Heart right ventricle (tissue), 16 donors: ENCODE measurements at places on chromosomes 5 and 9.

- no peak for DNase-seq
Observed at GRCh38 chr9:11182001-11182400, 569.2 kb upstream of the PTPRD start.

DNA sequence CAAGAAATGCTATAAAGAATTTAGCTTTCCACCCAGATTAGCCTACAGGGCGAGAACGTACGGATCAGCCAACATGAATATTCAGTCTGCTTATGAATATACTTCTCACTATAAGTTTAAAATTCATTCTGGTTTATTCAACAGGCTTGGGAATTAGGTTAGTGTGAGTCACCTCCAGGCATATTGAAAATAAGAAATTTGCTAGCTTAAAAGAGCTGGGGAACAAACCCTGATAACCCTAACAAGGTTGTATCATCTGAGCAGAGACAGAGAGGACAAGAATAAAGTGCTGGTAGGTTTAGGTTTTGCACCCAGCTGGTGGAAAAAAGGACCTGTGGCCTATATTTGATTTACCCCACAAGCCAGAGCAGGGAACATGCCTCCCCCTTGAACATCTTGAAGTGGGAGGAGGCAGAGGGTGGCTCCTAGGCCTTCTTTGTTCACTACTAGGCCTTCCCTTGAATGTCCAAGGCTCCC lies 12.3 kb downstream of the FNBP1 start:
- DNase-seq: no peak

- no peak for DNase-seq
Observed at GRCh38 chr9:20314981-20315380, 307.3 kb downstream of the MLLT3 start.

GRCh38 chr5:54661111-54661510 lies 143.6 kb downstream of the SNX18 start:
- no peak for DNase-seq

DNA sequence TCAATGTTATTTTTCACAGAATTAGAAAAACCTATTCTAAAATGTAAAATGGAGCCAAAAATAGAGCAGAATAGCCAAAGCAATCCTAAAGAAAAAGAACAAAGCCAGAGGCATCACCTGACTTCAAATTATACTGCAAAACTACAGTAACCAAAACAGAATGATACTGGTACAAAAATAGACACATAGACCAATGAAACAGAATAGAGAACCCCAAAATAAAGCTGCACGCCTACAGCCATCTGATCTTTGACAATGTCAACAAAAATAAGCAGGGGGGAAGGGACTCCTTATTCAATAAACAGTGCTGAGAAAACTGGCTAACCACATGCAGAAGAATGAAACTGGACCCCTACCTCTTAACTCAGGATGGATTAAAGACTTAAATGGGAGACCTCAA lies 65.8 kb upstream of the PDE4D start:
- no peak for DNase-seq

GRCh38 chr9:16637218-16637617 lies 233.3 kb downstream of the BNC2 start:
- DNase-seq: no peak
